ENCODE measurements at places on chromosomes 1 and 21.

- DNase-seq: no peak
These were observed 7.7 kb downstream of the KRTAP19-8 start for GRCh38 chr21:31030367-31031106.

GRCh38 chr1:208556461-208556860 is 312.3 kb upstream of the PLXNA2 start:
- DNase-seq: no peak

DNA sequence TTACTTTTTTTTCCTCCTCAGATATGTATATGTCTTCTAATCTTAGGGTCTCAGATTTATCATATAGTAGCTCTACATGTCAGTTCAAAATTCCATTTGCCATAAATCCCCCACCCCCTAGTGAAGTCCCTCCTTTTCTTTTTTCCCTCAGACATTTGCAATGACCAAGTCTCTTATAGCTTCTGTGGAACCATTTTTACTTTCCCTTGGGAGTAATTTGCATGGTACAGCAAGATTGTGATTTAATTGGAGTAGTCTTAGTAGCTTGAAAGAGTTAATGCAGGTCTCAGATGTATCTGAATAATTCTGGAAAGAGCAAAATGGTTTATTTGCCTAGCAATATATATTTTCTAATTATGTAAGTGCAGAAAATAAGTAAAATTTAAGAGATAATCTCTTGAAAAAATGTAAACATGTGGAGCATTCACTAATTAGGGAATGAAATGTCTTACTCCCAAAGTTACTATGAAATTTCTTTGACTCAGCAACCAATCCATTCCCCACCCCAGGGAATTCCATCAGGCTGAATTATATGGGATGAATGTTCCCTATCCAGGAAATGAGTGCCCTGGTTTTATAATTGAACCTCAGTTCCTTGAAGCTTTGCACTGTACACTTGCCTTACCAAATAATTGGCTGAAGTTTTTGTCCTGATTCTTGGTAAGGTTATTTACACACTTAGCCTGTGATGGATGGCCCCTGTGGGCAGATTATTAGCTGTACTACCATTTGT is 267.0 kb downstream of the DNM3 start:
- no peak for DNase-seq

GRCh38 chr1:223319398-223319797 is 44.6 kb downstream of the SUSD4 start:
- DNase-seq: no peak

DNA sequence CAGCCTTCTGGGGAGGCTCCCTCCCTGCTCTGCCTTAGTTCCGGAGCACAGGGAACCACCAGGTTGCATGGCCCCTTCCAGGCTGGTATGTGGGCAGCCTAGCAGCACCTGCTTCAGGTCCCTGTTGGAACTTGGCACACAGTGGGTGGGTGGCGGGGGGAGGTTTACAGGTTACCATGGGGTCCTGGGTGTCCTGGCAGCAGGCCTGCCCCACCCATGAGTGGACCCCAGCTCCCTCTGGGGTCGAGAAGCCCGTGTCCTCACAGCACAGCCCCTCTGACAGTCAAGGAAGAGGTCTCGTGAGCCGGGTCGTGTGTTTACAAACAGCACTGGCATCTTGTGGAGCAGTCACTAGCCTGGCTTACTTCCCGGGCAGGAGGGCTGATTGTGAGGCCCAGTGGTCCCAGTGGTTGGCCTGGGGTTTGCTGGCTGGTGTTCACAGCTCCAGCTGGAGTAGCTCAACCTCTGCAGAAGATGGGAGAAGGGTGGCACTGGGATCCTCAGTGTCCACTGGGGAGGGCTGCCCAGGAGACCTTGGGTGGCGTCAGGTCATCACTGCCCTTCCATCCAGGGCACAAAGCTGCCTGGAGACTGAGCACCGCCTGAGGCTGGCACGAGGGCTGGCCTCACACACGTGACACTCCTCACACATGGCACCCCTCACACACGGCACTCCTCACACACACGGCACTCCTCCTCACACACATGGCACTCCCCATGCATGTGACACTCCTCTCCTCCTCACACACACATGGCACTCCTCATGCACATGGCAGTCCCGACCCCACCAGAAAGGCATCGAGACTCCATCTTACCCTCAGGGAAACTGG is 100.9 kb downstream of the RIPK4 start:
- no peak for DNase-seq

DNA sequence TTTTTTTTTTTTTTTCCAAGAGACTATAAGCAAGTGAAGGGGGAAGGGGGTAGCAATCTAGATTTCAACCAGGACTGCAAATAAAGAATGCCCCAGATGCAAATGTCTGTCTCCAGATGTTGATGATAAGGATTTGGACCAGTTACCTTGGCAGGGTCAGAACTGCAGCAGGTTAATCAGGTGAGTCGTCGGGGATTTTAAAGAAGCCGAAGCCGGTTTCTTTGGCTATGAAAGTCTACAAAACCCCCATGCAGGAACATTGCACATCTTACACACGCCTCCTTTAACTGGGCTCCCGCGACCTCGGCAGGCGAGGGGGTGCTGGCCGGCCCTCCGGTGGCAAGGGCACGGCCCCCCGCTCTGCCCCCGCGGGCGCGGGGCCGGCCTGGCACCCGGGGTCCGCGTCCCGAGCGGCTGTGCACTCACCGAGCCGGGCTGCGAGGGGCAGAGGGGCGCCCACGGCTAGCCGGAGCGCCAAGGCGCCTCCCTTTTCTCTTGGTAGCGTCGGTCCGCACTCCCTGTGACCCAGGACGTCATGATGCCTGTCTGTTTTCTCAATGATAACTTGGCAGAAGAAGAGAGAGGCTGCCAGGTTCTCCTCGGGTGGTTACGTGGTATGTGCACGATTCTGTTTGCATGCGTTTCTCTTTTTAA is 366.3 kb upstream of the ESRRG start:
- peak; percentile 79 for DNase-seq

DNA sequence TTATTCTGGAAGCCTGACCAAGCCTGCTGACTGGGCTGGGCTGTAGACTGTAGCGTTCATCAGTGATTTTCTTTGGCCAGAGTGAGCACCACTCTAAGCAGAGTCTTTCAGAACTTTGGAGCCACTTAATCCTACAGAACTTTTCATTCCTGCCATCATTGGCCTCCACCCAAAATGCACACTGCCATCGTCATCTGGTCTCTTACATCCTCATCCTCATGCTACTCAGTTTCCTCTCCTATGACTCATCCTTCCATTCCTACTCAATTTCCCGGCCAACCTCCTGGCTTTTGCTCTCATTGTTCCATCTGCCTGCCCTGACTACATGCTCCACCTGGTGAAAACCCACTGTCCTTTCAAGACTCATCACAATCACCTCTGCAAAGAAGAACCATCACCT is 233.8 kb upstream of the USP25 start:
- DNase-seq: no peak

DNA sequence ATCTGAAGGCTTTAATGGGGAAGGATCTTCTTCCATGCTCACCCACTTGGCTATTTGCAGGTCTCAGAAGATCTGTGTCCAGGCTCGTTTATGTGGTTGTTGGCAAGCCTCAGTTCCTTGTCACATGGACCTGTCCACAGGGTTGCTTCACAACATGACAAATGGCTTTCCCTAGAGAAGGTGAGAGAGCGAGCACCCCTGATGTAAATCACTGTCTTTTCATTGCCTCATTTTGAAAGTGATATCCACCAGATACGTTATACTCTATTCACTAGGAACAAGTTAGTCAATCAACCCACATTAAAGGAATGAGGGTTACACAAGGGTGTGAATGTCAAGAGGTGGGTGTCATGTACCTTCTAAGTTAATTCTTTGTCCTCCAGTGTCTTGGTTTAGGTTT is 433.3 kb downstream of the RPS6KC1 start:
- no peak for DNase-seq

Measured in hypothalamus (tissue), 51 donors.